HFFc6 (cell line): ENCODE measurements at places on chromosomes 13 and 19.

DNA sequence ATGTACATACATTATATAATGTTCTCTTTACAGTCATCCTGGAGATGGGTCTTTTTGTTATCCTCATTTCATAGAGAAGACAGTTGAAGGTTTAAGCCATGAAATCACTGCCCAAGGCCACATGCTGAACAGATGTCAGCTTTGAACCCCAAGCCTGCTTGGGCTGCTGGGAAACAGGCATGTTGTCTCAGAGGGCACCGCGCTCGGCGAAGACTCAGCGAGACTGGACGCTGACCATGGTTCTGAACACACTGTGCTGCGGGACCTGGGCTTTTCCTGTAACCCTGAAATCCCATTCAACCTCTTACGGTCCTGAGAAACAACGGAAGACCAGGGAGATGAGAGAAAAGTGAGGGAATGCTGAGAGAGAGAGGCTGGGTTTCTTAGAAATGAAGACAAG is 27.3 kb downstream of the LRFN3 start:
- H3K27me3 ChIP-seq, result peaks cover 17% of the 10 kb centered on the region
- no peak overlapping the region for H3K27ac ChIP-seq
- no peaks in the 10 kb centered on the region for H3K36me3 ChIP-seq
- DNase-seq, result peak; percentile 22
- no peaks in the 10 kb centered on the region for H3K4me1 ChIP-seq

- H3K36me3 ChIP-seq, result no peaks in the 10 kb centered on the region
- no peak for DNase-seq
- H3K4me3 ChIP-seq, result no peak overlapping the region
- no peak overlapping the region for H3K27ac ChIP-seq
- H3K4me1 ChIP-seq, result peaks cover 4% of the 10 kb centered on the region; the same call in 1 of the 2 replicates
Observed at GRCh38 chr13:33758113-33758512, 59.8 kb upstream of the RFC3 start.

GRCh38 chr19:38674388-38675171 is 27.1 kb downstream of the ACTN4 start:
- peaks cover 2% of the 10 kb centered on the region; the same call in 1 of the 2 replicates for H3K27me3 ChIP-seq
- peaks cover 40% of the 10 kb centered on the region for H3K36me3 ChIP-seq
- peaks cover 84% of the 10 kb centered on the region for H3K4me1 ChIP-seq
- peak overlapping the region; percentile 54 for H3K4me3 ChIP-seq
- H3K27ac ChIP-seq, result peak overlapping the region; percentile 81
- DNase-seq, result no peak

DNA sequence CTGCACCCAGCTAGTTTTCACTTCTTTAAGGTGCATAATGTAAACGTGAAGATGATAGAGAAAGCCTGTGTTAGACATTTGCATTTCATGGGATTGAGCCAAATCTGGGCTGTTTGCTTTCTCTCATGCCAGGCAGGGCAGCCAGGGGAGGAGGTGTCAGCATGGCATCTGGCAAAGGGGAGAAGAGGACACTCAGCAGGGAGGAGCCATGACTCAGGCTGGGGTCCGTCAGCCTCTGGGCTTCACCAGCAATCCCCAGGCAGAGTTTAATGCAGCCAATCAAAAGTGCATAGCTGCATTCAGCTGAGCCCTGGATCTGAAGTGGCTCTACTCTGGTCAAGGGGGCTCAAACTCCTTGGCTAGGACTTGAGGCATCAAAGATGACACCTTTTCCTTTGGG is 23.5 kb downstream of the EBPL start:
- H3K27ac ChIP-seq, result peak overlapping the region; percentile 40; the same call in 1 of the 2 replicates
- no peak overlapping the region for H3K4me3 ChIP-seq
- no peak for DNase-seq
- H3K4me1 ChIP-seq, result peaks cover 38% of the 10 kb centered on the region

DNA sequence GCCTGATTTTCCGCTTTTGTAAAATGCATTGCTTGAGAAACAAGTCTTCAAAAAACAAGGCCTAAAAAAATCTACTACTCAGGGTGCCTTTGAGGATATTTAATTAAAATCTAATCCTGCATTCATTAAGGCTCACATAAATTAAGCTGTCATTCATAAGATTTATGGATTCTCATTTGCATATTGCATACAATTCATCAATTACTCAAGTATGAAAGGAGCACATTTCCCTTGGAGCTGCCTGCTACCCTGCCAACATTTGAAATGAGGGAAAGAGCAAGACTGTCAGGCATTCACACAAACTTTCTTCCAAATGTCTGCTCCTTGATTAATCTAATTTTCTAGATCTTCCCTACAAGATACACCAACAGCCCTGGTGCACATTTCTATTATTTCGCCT is 140.0 kb downstream of the DACH1 start:
- no peaks in the 10 kb centered on the region for H3K27me3 ChIP-seq
- H3K27ac ChIP-seq, result no peak overlapping the region
- no peak overlapping the region for H3K4me3 ChIP-seq
- no peaks in the 10 kb centered on the region for H3K36me3 ChIP-seq

DNA sequence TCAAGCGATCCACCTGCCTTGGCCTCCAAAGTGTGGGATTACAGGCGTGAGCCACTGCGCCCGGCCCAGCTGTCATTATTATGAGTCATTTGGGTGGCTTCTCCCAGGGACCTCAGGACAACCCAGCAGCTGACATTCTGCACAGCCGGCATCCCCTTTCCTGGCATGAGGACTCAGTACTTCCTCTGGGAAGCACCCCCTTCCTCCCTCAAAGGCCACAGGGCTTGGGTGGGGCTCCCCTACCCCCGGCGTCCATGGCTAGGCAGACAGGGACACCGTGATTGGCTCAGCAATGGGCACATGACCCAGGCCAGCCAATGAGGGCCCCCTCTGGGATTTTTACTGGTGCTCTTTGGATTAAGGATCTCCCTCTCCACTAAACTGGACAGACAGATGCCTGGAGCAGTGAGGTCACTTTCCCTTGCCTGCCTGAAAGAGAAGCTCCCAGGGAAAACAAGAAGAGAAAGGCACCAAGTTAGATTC is 6.0 kb downstream of the KANK2 start:
- H3K4me1 ChIP-seq, result peaks cover 49% of the 10 kb centered on the region
- peak; percentile 86 for DNase-seq
- peaks cover 42% of the 10 kb centered on the region for H3K36me3 ChIP-seq
- peak overlapping the region; percentile 82 for H3K27ac ChIP-seq

GRCh38 chr13:48560657-48561337 is 27.9 kb upstream of the RCBTB2 start:
- no peak for DNase-seq
- peaks cover 3% of the 10 kb centered on the region for H3K36me3 ChIP-seq
- H3K4me3 ChIP-seq, result no peak overlapping the region
- H3K27me3 ChIP-seq, result no peaks in the 10 kb centered on the region; the same call in 1 of the 2 replicates
- peaks cover 31% of the 10 kb centered on the region for H3K4me1 ChIP-seq
- H3K27ac ChIP-seq, result no peak overlapping the region

DNA sequence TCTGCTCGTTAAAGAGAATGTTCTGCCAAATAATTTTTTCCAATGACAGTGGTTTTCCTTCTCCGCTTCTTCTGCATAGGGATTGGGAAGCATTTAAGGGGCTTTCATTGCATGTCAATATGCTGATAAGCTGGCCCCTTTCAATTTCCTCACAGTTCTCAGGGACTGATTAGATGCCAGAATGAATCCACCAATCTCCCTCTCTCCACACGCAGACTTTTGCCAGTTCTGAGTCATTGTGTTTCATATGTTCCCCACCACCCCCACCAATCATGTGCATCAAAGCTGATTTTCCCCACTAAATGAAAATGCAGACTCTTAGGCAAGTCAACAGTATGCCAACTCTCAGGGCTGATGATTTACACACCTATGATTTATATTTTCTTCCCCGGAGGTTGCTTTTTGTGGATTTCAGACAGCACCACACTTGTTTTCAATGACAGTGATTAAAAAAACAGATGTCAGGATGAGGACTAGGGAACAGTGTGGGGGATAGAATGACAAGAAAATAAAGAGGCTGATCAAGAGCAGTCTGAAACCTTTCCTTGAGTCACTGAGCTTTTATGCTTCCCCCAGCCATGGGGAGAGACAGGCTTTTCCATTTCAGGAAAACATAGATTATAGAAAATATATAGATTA is 47.9 kb upstream of the C13orf42 start:
- H3K36me3 ChIP-seq, result no peaks in the 10 kb centered on the region
- H3K27me3 ChIP-seq, result peaks cover 20% of the 10 kb centered on the region
- H3K4me3 ChIP-seq, result no peak overlapping the region
- no peak overlapping the region for H3K27ac ChIP-seq

GRCh38 chr13:50361282-50361681 is 346.0 kb downstream of the KCNRG start:
- H3K4me3 ChIP-seq, result no peak overlapping the region
- no peaks in the 10 kb centered on the region for H3K36me3 ChIP-seq
- no peak for DNase-seq
- peaks cover 14% of the 10 kb centered on the region for H3K4me1 ChIP-seq

DNA sequence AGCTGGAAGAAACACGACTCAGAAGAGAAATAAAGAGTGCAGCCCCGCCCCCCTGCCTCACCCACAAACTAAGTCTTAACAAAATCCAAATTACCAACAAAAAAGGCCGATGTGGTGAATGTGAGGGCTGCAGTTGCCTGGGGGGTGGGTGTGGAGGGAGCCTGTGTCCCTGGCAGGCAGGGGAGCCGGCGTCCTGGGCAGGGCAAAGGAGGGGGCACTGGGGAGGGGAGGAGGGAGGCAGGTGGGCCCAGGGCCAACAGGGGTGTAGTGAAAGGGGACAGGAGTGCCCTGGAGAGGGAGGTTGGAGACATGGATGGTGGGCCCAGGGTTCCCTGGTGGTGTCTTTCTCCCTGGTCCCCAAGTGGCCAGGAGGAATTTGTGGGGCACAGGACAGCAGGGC is 4.0 kb downstream of the IRGC start:
- peaks cover 6% of the 10 kb centered on the region for H3K27me3 ChIP-seq
- no peak overlapping the region for H3K4me3 ChIP-seq
- H3K27ac ChIP-seq, result no peak overlapping the region
- DNase-seq, result no peak
- no peaks in the 10 kb centered on the region for H3K36me3 ChIP-seq
- no peaks in the 10 kb centered on the region for H3K4me1 ChIP-seq

DNA sequence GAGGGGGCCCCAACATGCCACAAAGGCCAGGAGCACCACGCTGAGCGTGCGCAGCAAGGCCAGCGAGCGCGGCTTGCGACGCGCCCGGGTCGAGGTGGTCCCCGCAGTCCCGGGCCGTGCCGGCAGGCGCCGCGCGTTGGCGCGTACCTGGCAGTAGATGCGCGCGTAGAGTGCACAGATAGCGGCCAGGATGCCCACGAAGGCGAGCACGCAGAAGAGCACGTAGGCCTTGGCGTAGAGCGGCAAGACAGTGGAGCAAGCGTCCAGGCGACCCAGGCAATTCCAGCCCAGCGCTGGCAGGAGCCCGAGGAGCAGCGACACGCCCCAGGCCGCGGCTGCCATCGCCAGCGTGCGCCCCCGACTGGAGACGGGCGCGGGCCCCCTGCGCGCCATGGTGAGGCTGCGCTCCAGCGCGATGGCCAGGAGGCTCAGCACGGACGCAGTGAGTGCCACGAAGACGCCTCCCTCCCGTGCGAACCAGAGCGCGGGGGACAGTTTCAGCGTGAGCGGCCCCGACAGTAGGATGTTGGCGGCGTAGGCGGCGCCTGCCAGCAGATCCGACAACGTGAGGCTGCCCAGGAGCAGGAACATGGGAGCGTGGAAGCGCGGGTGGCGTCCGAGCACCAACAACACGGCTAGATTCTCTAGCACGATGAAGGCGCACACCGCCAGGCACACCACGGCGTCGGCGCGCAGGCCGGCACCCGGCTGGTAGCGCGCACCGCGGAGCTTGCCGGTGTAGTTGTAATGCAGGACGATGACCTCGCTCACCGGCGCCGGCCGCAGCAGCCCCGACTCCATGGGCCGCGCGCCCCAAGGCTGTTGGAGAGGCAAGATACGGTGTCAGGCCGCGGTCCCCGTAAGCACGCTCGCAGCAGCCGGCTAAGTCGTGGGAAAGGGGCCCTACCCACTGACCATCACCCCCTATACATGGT is 2.8 kb downstream of the S1PR5 start:
- H3K27me3 ChIP-seq, result peaks cover 1% of the 10 kb centered on the region; the same call in 1 of the 2 replicates
- H3K4me3 ChIP-seq, result no peak overlapping the region
- H3K4me1 ChIP-seq, result peaks cover 30% of the 10 kb centered on the region

- H3K4me3 ChIP-seq, result no peak overlapping the region
- no peak overlapping the region for H3K27ac ChIP-seq
- DNase-seq, result no peak
- H3K36me3 ChIP-seq, result no peaks in the 10 kb centered on the region
Observed at GRCh38 chr13:114151031-114151430, 18.6 kb upstream of the RASA3 start.

- DNase-seq, result no peak
- H3K4me3 ChIP-seq, result no peak overlapping the region
- H3K4me1 ChIP-seq, result no peaks in the 10 kb centered on the region
Observed at GRCh38 chr19:1377176-1377964, 6.3 kb upstream of the NDUFS7 start.

GRCh38 chr19:32647361-32647760 is 27.6 kb downstream of the ANKRD27 start:
- H3K27me3 ChIP-seq, result no peaks in the 10 kb centered on the region; the same call in 1 of the 2 replicates
- H3K27ac ChIP-seq, result no peak overlapping the region
- no peak overlapping the region for H3K4me3 ChIP-seq
- H3K4me1 ChIP-seq, result peaks cover 5% of the 10 kb centered on the region; the same call in 1 of the 2 replicates
- peaks cover 5% of the 10 kb centered on the region; the same call in 1 of the 2 replicates for H3K36me3 ChIP-seq

DNA sequence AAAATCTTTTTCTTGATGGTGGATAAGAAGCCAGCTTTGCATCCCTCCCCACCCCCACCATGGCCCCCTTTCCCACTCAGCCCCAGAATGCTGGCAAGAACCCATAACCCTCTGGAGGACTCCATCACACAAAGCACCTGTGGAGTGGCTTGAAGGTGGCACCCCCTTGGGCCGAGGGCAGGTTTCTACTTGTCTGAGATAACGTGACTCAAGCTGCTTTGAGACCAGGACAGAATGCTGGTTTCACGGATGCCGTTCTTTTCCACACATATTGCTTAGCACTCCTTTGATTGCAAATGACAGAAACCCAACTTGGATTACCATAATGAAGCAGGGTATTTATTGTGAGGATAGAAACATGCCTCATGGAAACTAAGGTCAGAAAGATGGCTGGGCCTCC is 82.2 kb downstream of the LACC1 start:
- H3K4me1 ChIP-seq, result no peaks in the 10 kb centered on the region
- H3K27me3 ChIP-seq, result peaks cover 15% of the 10 kb centered on the region
- H3K27ac ChIP-seq, result no peak overlapping the region
- no peaks in the 10 kb centered on the region for H3K36me3 ChIP-seq
- H3K4me3 ChIP-seq, result no peak overlapping the region

DNA sequence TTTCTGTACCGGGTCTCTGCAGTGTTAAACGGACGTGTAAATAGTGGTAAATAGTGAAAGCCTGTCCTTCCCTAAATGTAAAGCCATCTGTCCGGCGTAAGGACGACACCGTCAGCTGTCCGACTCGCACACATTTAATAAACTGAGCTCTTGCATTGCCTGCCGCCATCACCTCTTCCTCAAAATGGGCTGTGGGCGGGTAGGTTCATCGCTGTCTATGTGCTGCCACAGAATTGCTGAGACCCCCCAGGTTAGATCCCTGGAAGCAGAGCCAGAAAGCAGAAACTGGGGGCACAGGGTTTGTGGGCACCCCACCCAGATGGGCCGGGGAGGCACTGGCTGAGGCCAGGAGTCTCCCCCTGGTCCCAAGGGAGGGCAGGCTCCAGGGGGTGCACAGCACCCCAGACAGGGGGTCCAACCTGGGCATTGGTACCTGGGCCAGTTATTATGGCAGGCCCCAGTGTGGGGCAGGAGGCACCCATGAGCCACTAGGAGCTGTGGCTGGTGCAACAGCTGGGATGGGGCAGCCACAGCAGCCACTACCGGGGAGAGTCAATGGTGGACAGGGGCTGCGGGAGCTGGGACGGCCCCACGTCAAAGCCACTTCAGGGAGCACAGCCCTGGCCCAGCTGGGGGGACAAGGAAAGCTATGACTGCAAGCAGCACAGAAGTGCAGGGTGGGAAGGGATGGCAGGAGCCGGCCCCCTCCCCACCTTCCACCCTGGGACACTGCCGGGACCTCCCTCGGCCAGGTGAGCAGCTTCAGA is 5.7 kb downstream of the C19orf25 start:
- DNase-seq, result no peak
- H3K4me3 ChIP-seq, result no peak overlapping the region
- H3K36me3 ChIP-seq, result no peaks in the 10 kb centered on the region
- H3K4me1 ChIP-seq, result 0 out of 2 replicates have a peak, but pooled peaks cover 5% of the 10 kb centered on the region
